ENCODE measurements at places on chromosomes 13 and 19.
A peak's percentile ranks its signal among the peaks of the same experiment; 100 is the strongest.

GRCh38 chr13:108427355-108427754 lies 157.8 kb downstream of the TNFSF13B start:
- DNase-seq = peak; percentile 25

DNA sequence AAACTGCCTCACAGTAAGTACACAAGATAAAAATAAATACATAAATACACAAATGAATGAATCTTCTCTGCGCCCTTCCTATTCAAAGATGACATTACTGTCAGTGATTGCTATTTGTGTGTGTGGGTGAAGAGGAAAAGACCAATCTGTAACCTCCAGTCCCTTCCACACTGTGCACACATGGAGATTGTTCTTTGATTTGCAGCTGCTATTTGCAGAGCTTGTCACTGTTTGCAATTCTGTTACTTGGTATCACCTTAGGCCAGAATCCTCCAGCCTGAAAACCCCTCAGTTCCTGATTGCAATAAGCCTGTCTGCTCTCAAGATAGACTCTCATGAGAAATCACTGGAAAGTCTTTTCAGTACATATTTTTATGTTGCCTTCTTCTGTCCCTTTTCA lies 1314.9 kb downstream of the PCDH9 start:
- DNase-seq = no peak

DNA sequence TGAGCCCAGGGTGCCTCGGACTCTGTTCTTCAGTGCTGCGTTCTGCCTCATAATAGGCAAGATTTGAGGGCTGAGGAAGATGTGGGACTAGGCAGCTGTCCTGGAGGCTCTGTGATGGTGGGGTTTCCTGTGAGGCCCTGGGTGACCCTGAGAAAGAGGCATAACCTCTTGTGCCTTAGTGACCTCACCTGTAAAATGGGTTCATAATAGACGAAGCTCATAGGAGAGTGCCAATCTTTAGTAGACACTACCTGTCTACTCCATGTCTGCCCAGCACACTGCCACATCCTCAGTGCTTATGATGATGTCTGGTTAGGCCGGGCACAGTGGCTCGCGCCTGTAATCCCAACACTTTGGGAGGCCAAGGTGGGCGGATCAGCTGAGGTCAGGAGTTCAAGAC lies 23.4 kb downstream of the RRAS start:
- no peak for DNase-seq

DNA sequence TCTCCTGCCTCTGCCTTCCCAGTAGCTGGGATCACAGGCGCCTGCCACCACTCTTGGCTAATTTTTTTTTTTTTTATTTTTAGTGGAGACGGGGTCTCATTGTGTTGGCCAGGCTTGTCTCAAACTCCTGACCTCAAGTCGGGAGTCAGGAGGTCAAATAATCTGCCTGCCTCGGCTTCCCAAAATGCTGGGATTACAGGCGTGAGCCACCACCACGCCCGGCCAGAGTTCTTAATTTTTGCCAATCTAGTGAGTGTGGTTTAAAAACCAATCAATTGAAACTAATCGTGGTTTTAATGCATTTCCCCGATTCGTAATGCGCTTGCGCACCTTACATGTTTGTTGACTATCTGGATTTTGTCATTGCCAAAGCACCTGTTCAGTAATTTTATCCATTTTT lies 37.0 kb downstream of the SKA3 start:
- DNase-seq = no peak

DNA sequence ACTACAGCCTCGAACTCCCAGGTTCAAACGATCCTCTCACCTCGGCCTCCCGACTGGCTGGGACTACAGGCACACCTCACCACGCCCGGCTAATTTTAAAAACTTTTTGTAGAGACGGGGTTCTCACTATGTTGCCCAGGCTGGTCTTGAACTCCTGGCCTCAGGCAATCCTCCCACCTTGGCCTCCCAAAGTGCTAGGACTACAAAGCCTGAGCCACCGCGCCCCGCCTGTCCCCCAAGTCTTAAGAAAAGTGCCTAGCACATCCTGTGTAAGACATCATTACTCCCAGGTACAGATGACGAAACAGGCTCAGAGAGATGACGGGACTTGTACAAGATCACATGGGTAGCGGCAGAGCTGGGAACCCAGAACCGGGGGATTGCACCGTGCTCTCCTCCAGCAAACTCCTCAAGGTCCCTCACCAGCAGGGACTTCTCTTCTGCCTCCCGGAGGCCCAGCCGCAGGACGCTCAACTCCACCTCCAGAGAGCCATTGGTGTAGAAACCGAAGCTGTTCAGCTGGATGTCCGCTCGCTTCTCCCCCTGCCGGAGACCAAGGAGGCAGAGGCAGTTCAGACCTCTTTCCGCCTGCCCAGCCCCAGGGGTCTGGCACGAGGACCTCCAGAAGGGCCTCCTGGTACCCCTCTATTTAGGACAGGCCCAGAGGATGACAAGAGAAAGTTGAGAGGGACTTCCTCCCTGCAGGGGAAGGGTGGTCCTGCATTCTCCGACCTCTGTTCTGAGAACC lies 1.0 kb downstream of the GPR108 start:
- peak; percentile 85 for DNase-seq

DNA sequence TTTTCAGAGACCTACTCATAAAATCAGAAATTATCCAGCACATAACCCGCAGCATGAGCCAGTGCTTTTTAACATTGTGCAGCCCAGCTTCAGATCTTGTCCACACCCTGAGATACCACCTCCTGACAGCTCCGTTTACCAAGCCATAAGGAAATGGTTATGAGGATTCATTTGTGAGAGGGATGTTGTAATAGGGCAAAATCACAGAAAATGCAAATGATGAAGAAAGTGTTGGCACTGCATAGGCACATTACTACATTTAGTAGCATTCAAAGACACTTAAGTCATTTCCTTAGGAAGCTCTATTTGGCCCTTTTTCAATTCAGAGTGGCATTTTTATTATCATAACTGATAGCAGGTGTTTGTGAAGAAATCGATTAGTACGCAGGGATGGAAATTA lies 277.5 kb downstream of the DNAJC15 start:
- peak; percentile 48 for DNase-seq

GRCh38 chr13:67155898-67156722 lies 74.0 kb downstream of the PCDH9 start:
- DNase-seq = no peak

GRCh38 chr19:15529774-15530372 lies 21.5 kb downstream of the CYP4F22 start:
- peak; percentile 62 for DNase-seq

DNA sequence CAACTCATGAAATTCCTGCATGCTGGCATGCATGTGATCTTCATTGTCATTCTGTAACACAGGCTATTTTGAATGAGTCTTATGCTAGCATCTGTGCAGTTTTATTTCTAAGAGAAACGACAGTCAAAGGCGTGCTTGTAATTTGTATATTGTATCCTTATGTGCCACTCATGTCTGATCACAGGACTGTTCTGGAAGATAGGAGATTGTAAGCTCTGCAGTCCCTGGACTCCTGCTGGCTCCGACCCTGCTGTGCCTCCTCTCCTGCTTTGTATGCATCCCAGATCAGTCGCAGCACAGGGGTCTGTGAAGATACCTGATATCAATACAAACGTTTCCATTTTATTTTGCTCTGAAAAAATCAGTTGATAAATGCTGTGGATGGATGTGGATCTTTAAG lies 653.1 kb downstream of the LIG4 start:
- DNase-seq = no peak

DNA sequence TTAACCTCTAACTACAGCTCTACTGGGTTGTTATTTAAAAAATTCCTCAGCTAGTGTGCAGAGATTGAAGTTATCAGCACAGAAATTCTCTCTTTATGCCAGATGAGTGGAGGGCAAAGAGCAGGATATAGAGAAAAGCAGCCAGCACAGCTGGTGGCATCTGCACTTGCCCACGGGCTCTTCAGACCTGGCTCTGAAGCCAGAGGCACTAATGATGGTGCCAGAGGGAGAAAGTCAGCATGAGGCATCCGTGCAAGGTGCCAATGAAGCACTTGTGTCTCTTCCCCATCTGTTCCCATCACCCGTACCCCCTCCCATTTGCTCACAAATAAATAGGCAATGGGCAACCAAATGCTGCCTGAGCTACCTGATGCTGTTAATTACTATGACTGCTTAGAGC lies 138.9 kb downstream of the OLFM4 start:
- DNase-seq = no peak

GRCh38 chr19:49200238-49200862 lies 42.8 kb downstream of the TRPM4 start:
- no peak for DNase-seq

DNA sequence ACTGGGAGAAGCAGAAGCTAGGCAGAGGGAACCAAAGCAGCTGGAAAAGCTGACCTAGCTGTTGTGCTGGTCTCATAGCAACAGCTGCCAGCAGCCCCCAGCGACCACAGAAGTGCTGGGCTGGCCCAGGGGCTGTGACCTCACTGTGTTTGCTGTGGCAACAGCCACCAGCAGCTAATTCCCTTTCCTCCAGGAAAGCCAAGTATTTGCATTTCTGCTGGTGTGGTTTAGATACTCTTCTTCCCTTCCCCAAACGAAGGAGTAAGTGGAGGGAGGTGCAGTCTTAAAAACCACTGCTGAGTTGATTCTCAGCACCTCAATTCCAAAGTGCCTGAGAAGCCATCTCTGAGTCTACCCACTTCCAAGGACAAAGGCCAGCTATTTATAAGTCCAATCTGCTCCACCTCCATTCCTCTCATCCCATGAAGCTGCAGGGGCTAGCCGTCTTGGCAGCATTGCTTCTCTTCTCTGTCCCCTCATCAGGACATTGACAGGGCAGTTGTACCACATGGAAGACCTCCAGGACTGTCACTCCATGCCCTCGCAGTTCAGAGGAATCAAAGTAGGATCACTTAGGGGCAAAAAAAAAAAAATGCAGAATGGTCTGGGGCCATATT lies 11.5 kb upstream of the CCDC97 start:
- DNase-seq = no peak

DNA sequence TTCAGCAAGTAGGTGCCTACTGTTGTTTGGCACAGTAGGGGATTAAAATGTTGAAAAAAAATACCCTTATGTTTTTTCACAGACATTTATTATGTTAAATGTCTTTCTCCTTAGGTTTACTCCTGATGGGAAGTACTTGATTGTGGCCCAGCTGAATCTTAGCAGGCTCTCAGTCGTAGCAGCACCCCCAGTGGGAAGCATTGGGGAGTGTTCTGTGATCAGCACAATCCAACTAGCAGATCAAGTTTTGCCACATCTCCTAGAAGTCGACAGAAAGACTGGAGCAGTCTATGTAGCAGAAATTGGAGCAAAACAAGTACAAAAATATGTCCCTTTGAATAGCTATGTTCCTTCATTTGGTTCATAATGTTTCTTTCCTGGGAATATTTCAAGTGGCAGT lies 9.3 kb downstream of the NHLRC3 start:
- DNase-seq = peak; percentile 50

- DNase-seq = peak; percentile 73
Measured at GRCh38 chr19:9531933-9532332, 6.5 kb downstream of the ZNF426 start.

GRCh38 chr13:61406275-61406674 lies 9.4 kb downstream of the PCDH20 start:
- DNase-seq = peak; percentile 3

DNA sequence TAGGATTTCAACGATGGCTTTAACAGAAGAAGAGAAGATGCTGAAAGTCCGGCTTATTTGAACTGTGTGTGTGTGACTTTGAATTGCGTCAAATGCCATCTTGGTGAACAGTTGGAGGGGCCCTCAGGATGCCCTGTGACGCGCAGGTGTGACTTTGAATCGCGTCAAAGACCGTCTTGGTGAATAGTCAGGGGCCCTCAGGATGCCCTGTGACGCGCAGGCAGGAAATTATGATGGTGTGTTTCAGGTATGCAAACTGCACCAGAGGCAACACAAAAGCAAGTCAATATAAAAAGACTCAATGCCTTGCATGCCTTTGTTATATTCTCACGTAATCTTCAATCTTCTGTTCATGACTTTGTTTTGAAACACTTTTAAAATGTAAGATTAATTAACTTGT lies 29.2 kb downstream of the ATP11A start:
- peak; percentile 51 for DNase-seq

- DNase-seq = no peak
Measured at GRCh38 chr19:14377883-14378328, 3.3 kb upstream of the ADGRE5 start.

- no peak for DNase-seq
Measured at GRCh38 chr13:113043931-113044330, 61.7 kb upstream of the F7 start.

DNA sequence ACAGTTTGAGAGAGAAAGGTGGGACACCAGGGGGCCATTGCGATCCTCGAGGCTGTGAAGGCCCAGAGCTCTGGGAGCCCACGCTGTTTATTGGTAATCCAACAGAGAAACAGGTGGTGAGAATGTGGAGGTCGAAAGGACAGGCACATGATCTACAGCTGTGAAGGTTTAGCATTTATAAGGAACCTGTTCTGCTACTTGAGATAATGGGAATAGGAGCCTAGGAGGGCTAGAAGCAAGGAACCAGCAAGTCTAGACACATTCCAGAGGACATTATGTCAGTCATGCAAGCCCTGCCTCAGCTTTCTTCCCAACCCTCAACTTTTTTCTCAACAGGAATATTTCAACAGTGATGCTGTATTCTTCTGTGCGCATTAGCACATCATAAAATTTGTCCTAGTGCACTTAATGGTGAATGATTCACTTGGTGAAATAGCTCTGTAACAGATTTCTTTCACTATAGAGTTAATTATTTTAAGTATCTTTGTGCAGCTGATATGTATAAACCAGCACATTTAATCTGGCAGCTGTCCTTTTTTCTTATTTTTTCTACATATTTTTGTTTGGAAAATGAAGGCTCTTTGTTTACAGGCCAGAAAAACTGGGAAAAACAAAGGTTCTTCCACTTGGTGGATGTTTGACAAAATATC lies 25.4 kb downstream of the ZNF90 start:
- DNase-seq = peak; percentile 63

DNA sequence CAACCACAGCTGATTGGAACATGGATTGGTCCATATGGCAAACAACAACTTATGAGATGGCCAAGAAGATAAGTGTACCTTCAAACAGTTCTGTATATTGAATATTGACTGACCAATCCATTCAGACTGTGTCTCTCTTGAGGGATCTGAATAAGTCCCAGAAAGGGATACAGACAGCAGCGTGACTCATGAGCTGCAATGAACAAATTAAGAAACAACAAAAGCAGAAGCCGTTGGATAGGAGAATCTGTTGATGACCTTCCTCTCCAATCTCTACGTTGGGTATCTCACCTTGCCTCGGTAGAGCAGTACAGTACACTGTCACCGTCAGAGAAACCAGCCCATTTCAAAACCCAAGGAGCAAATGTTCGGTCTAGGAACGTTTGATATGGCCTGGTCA lies 21.3 kb downstream of the MBD3L2B start:
- DNase-seq = no peak

- DNase-seq = no peak
Measured at GRCh38 chr13:26819046-26819445, 58.5 kb upstream of the GPR12 start.
